ENCODE measurements at places on chromosomes 5 and 9.

DNA sequence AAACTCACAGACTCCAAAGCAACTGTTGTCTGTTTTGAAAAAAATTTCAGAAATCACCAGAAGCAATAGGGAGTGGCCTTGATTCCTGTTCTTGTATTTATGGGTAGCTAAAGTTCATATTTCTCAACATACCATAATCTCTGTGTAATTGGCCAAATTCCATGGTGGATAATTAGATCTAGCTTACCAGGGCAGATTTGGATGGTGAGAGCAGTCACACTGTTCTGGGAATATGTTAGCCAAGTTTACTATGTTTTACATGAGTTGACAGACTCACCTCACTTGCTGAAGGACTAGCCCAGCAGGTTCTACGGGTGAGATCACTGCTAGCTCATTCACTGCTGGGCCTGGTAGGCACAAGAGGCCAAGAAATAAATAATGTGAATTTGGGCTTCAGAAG lies 32.7 kb upstream of the CDKN2B start:
- DNase-seq: no peak

DNA sequence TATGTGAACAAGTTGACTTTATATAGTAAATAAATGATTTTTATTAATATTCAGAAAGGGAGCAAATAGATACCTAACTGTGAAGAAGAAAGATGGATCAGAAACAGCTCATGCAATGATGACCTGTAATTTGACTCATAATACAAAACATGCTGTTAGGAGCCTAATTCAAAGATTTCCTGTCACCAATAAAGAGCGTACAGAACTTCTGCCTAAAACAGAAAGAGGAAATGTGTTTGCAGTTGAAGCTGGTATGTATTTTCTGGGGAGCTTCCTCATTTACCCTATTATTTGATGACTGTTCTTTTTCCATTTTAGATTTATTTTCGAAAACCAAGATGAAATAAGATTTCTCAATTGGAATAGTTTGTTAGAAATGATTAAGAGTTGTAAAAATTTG lies 11.4 kb downstream of the YTHDC2 start:
- DNase-seq: no peak

GRCh38 chr9:70595211-70595610 lies 180.8 kb upstream of the KLF9 start:
- DNase-seq: no peak

DNA sequence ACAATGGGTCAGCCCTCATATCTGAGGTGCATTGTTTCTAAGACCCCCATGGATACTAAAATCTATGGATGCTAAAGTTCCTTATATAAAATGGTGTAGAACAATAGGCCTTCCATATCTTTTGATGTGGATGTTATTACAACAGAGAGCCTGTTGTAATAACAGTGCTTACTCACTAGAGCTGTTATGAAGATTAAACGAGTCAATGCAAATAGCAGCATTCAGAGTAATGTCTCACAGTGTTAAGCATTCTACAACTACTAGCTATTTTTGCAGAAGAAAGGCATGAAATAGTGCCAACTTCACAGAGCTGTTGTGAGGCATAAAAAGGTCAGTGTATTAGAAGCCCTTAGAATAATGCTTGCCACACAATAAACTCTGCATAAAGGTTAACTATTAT lies 13.0 kb downstream of the CHSY3 start:
- DNase-seq: no peak

DNA sequence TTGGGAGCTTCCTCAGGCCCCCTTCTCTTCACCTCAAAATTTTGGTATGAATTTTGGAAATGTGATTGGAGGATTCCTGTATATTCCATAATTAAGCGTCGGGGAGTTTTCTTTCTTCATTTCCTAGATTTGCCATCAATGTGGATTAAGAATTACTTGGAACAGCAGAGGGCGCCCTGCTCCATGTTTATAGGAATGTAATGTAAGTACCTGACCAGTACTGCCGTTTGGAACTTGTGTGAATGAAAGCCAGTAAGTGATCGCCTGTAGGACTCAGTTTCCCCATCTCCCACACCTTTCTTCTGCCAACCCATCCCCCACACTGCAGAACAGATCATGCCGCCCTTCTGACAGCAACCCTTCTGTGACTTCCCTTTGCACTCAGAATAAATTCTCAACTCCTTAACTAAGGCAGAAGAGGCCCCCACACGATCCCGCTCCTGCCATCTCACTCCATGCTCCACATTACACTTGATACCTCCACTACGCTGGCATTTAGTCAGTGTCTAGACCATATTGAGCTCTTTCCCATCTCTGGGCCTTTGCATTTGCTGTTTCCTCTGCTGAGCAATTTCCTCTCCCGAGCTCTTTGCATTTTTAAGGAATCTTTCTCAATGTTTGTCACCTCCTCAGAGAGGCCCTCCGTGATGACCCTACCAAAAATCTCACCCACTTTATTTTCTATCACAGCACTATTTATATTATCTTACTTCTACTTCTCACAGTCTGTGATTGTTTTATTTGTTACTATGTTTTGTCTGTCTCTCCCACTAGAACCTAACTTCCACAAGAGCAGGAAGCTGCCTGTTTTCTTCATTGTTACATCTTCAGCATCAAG lies 79.5 kb upstream of the HTR4 start:
- peak; percentile 79 for DNase-seq

- no peak for DNase-seq
These were observed 407.7 kb downstream of the SH3GL2 start for GRCh38 chr9:17986595-17986994.

GRCh38 chr5:78534148-78534904 lies 114.2 kb downstream of the LHFPL2 start:
- no peak for DNase-seq

DNA sequence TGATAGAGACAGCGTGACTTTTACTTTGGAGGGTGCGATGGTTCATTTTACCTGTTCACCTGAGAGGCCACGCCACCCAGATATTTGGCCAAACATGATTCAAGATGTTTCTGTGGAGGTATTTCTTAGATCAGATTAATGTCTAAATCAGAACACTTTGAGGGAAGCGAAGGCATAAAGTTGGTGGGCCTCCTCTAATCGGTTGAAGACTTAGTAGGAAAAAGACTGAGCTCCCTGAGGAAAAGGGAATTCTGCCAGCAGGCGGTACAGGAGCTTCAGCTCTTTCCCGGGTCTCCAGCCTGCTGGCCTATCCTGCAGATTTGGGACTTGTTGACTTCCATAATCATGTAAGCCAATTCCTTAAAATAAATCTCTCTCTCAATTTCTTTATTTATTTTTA lies 7.0 kb upstream of the LAMC3 start:
- DNase-seq: no peak

DNA sequence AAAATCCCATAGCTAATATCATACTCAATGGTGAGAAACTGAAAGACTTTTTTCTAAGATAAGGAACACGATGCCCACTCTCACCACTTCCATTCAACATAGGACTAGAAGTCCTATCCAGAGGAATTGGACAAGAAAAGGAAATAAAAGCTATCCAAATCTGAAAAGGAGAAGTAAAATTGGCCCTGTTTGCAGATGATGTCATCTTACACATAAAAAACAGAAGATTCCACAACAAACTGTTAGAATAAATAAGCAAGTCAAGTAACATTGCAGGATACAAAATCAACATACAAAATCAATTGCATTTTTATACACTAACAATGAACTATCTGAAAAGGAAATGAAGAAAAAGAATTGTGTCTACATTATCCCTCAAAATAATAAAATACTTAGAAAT lies 308.0 kb downstream of the MCTP1 start:
- DNase-seq: no peak

GRCh38 chr5:176155922-176156359 lies 82.3 kb upstream of the SIMC1 start:
- DNase-seq: no peak

DNA sequence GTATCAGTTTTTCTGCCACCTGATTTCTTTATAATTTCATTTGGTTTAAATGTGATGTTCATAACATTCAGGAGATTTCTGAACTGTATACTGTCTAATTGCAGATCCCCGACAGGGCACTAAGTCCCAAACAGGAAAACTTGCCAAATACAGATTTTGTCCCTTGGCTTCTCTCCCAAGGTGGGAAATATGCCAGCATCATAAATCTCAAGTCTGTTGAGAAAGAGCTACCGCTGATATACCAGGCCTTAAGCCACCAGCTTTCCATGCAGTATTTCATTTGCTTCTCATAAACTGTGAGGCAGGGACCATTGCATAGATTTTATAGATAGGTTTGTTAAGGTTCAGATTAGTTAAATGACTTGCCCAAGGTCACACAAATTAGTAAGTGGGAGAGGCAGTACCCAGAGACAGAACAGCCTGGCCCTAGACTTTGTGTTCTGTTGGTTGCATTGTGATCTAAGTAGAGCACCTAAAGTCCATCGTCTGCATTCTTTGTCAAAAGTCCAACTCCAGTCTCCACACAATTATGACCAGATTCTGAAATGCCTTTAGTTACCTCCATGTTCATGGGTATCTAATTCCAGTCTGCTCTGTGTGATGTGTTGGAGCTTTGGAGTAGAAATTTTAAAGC lies 16.2 kb downstream of the GPR21 start:
- no peak for DNase-seq

GRCh38 chr5:90878549-90879196 lies 320.1 kb downstream of the ADGRV1 start:
- no peak for DNase-seq

DNA sequence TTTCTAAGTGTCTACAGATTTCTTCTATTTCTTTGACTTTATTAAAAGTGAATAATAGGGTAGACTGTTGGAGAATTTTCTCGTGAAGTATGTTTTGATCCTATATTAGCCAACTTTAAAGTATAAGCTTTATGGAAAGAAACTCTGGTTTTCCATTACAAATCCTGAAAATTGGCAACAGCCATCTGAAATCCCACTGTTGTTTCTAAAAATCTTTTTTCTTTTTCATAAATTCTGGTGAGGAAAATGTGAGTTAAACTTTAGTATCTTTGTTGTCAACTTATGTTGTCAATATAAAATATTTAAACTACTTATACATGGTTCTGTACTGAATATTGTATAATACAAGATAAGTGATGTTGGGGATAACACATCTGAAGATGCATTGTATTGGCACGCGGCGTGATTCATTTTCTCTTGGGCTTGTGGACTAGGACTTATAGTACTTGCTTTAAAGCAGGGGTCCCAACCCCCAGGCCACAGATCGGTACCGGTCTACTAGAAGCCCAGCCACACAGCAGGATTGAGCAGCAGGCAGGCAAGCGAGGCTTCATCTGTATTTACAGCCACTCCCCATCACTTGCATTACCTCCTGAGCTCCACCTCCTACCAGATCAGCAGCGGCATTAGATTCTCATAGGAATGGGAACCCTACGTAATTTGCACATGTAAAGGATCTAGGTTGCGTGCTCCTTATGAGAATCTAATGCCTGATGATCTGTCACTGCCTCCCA lies 12.7 kb downstream of the MAMDC2 start:
- DNase-seq: no peak

GRCh38 chr9:613771-614347 lies 227.6 kb upstream of the DMRT1 start:
- peak; percentile 51 for DNase-seq

GRCh38 chr5:107831612-107832395 lies 161.1 kb upstream of the EFNA5 start:
- no peak for DNase-seq

DNA sequence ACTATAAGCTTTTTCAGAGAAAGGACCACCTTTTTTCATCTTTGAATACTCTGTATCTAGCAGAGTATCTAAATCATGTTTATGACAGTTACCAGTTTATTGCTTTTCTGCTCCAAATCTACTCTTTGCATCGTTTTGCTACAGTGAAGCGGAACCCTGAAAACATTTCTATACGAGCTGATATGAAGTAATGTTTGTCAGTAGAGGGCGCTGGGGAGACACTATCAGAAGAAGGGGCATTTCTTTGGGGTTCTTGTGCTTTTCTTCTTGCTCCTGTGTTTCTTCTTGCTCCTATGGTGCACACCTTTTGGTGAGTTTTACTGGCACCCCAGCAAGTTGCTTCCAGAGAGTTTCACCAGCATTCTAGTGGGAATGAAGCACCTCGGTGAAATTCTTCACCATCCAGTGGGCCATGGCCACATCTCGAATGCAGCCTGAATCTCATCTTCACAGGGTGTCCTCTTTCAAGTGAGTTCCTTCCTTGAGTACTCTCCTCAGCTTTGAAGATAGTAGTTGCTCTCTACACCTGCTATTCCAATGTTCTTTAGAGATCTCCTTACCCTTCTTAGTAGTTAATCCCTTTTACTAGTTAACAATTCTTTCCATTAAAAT lies 98.4 kb downstream of the FGF1 start:
- no peak for DNase-seq

DNA sequence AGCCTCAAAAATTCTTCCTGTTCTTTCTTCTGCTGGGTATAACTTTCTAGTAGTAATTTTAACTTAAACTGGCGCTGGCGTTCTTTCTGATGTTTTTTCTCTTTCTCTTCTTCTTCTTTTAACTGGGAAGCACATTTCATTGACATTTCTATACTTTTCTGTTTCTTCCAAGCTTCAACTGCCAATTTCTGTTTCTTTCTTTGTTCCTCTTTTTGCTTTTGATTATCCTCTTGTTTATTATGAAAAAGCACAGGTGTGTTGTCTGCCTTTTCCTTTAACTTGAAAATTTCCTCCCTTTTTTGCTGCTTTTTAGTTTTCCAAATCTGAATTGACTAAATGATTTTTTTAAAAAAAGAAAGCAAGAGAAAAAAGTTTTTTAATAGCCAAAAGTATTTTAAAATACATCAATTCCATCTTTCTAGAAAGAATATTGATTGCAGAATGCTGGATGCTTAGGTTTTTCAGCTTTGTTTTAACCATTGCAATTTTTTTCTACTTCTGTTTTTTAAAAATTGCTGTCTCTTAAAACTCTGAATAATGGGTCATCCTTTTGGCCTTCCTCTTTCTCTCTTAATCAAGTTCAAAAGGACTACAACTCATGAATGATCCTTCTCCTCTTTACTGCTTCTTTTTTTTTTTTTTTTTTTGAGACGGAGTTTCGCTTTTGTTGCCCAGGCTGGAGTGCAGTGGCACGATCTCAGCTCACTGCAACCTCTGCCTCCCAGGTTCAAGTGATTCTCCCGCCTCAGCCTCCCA lies 8.8 kb upstream of the PGGT1B start:
- no peak for DNase-seq

DNA sequence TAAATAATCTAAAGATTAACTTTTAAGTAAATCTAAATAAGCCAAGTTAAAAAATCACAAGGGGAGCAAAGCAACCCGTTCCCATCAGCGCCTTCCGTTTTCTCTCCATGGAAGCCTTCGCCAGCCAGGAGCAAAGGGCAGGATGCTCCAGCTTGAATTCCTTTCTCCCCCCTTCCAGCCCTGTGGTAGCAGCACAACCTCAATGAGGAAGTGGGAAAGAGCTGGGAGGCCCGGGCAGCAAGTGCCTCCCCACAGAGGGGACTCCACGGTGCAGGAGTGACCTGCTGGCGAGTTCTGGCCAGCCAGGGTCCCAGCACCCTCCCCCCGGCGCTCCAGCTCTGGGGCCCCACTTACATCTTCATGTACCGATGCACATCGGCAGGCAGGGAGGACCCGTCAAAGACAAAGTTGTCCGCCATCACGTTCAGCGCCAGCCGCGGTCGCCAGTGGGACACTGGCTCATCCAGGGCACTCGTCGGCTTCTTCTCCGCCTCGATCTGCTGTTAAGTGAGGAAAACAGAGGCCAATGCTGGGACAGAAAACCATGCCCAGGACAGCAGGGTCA lies 6.3 kb downstream of the CLPTM1L start:
- no peak for DNase-seq
